Hematopoietic multipotent progenitor cell treated with erythropoietin and hydrocortisone succinate and interleukin-3 and kit ligand, for 8 days (in vitro differentiated cells): ENCODE measurements at places on chromosomes 16 and 17.

DNA sequence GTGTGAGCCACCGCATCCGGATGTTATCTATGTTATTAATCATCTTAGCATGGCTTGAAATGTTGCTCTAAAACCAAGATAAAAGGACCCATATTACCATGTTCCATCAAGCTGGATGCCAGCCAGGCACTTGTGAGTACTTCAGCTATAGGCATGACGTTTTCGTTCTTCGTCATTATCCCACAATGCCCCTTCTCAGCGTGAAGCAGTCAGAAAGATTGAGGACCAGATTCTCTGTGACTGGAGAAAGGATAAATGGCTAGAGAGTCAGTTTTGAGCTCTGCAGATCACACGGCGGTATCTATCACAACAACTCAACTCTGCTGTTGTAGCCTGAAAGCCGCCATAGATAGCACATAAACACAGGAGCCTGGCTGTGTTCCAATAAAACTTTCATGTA is 29.8 kb upstream of the LCMT1 start:
- peak; percentile 12 for DNase-seq

DNA sequence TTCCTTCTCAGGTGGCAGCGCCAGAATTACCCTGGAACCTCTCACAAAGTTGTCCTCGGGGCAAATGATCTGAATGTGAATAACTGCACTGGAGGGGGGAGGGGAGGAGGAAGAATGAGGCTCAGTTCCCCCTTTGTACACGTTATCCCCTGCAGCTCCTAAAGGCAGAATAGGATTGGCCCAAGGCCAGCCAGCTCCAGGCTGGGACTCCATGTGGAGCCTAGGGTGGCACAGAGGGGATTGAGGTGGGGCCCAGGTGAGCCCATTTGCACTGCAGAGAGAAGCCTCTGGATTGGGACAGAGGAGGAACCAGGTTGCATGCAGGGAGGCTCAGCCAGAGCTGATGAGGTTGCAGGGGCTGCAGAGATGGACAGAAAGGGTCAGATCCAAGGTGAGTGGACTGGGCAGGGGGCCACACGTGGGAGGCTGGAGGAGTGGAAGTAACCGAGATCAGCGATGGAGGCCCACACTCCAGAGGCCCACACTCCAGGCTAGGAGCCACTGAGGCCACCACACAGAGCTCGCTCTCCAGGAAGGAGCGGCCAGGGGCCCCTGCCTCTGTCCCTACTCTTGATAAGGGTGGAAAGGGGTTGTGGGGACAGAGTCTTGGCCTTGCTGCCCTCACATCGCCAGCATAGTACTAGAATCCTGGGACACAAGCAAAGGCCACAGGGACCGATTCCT is 78.6 kb downstream of the RBFOX3 start:
- DNase-seq: no peak

DNA sequence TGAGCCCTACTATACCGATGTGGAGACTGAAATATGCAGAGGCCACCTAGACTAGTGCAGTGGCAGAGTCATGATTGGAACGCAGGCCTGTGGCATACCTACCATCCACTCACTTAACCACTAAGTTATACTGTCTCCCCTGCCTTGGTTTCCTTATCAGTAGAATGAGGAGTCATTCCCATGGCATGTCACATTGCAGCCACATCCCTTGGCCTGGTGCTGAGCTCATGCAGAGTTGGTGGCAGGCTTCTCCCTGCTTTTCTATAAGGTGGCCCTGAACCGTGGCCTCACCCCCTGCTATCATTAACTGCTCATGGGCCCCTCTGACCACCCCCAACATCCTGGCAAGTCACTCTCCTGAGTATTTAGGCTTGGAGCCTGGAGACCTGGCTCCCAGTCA is 212.5 kb downstream of the KATNIP start:
- peak; percentile 5 for DNase-seq

DNA sequence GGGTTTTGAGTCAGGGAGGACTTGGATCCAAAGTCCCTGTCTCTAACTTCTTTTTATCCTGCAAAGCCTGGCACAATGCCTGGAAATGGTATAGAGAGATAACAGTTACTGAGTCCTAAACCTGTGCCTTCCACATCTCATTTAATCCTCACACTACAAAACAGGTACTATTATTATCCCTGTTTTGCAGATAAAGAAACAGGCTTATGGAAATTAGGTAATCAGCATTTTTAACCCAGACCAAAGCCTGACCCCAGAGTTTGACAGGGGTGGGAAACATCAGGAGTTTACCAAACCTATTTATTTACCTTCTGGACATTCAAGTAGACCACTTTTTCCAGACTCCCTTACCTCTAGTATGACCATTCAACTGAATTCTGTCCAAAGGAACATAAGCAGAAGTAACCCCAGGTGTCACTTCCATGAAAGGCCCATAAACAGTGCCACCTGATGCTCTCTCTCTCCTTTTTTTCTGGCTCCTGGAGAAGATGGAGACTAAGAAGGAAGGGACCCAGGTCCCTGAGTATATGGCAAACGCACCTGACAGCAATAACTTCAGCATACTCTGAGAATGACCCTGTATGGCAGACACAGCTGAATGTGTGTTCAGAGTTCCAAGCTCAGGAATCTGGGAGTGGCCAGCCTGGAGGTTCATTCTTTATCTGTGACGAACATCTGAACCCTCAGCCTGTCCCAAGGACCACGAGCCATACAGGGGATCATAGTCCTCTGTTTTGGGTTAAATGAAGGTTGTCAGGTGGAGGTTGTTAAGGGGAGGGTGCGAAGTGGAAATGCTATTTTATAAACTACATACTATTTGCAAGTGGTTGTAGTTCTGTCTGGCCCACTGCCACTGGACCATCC is 62.7 kb downstream of the HLF start:
- peak; percentile 71 for DNase-seq

GRCh38 chr17:8976638-8977037 is 11.1 kb upstream of the PIK3R5 start:
- DNase-seq: no peak

DNA sequence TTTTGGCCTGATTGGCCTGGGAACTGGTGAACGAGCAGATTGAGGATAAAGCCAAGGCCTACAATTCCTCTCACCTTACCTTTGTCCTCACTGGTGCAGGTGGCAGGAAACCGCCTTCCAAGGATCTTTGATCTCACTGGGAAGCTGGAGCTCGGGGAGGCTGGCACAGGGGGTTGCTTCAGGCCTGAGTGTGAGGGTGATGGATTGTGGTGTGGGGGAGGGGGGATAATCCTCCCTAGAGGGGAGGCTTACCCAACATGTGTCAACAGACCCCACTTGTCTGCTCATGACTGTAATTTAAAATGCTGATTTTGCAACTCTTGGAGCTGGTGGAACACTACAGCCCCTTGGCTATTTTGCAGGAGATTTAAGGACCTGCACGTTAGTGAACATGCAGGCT is 4.5 kb upstream of the RMI2 start:
- DNase-seq: no peak

- DNase-seq: peak; percentile 48
Measured at GRCh38 chr17:4262703-4263102, 1.1 kb downstream of the ANKFY1 start.

- no peak for DNase-seq
Measured at GRCh38 chr17:82188001-82188961, 24.4 kb downstream of the CCDC57 start.

DNA sequence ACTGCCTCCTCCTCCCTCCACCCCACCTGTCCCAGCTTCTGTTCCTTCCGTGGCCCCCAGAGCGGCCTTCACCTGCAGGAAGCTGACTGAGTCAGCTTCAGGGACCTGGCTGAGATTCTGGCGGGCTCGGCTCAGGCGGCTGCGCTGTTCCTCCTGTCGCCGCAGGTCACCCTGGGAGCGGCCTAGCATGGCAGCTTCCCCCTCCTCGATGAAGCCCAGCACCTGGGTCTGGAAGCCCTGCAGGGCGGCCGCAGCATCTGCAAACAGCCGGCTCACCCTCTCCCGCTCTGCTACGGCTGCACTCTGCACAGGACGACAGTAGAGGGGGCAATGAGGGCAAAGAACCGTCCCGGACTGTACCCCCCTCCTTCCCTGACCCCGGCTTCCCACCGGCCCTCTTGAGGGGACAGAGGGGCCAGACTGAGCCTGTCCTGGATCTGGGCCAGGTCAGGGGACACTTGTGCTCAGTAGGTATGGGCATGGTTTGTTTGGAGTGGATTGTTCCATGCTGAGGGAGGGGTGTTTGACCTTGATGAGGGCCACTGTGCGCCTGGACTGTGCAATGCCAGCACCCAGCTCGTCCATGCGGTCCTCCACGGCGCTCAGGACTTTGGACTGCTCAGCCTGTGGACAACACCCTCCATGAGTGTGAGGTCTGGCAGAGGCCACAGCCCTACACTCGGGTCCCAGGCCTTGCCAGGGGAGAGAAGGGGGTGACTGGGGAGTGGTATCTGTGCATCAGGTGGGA is 2.0 kb downstream of the TRIM47 start:
- DNase-seq: no peak

- no peak for DNase-seq
Measured at GRCh38 chr16:88141580-88141979, 190.3 kb downstream of the BANP start.

DNA sequence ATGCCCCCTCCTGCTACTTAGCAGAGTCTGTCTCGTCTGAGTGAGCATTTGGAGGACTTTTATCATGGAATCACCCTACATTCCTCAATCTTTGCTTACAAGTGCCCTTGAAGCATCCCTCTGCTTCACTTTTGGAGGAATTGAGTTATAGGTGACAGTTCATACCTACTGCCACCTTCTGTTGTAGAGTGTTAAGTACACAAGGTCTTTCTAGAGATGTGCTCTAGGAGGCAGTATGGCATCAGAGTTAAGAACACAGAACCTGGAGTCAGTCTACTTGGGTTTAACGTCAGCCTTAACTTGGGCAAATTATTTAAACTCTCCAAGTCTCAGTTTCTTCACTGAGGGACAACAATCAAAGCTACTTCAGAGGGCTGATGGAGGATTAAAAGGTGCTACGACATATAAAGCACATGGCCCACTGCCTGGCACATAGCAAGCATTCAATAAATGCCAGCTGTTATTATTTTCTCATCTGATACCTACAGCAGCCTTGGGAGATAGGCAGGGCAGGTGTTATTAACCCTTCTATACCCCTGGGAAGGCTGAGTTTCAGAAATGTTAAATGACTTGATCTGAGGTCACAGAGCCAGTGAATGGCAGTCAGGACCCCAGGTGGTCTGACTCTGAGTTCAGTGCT is 62.2 kb downstream of the UTP18 start:
- peak; percentile 75 for DNase-seq

DNA sequence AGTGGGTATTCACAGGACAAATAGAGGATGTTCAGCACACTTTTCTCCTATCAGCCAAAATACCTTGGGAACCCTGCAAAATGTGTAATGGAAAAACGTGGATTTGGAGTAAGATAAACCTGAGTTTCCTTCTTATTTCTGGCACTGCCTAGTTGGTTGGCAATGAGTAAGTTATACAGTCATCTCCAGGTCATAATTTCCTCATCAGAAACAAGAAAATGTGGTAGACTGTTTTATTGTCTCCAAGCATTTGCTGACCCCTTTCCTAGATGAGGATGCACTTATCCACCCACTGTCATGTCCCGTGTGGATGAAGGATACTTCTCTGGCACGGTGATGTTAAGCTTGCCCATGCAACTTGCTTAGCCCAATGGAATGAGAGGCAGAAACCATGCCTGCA is 458.0 kb downstream of the KIF2B start:
- DNase-seq: no peak

DNA sequence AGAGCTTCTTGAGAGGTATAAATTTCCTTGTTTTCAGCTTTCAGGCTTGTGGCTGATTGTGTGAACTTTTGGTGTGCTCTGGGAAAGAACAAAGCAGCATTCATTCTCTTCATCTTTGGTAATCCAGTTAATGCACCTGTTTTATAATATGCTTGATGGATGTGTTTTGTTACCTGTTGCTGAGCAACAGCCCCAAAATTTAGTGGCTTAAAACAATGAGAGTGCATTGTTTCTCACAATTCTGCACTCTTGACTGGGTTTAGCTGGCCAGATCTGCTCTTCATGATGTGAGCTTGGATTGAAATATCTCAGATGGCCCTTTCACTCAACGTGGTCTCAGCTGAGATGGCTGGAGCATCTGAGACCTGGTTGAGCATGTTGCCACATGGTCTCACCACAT is 58.7 kb upstream of the NOL11 start:
- no peak for DNase-seq

- DNase-seq: no peak
Measured at GRCh38 chr16:57607676-57608461, 20.6 kb upstream of the ADGRG1 start.

DNA sequence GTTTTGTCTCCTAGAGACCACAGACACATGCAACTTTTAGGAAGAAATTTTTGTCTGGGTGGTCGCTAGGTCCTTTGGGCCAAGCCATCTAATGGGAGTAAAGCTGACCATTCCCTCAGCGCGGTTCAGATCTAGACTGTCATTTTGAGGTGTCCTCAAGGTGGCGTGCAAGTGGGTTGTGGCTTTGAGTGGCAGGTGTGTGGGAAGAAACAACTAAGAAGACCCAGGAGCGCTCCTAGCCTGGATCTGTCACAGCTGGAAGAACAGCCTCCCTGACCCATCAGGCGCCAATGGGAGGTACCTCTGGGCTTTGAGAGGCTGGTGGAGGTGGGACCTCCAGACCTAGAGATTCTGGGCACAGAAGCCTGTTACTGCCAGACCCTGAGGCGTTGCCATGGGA is 645.1 kb downstream of the KCNJ18 start:
- DNase-seq: no peak

DNA sequence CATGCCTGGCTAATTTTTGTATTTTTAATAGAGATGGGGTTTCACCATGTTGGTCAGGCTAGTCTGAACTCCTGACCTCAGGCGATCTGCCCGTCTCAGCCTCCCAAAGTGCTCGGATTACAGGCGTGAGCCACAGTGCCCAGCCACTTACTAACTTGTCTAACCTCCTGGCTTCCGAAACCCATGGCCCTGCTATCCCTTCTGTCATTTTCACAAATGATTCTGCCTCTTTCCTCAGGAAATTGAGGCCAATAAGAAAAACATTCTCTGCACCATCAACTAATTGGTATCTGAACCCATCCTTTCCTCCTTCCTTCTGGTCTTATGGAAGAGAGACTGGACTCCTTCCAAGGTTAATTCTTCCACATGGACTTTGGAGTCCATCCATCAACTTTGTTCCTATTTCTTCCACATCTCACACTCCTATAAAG is 27.9 kb upstream of the TNRC6A start:
- DNase-seq: no peak

- peak; percentile 35 for DNase-seq
Measured at GRCh38 chr17:81003711-81004475, 12.3 kb downstream of the CHMP6 start.

- DNase-seq: peak; percentile 42
Measured at GRCh38 chr17:19672009-19672750, 23.6 kb downstream of the ALDH3A2 start.

DNA sequence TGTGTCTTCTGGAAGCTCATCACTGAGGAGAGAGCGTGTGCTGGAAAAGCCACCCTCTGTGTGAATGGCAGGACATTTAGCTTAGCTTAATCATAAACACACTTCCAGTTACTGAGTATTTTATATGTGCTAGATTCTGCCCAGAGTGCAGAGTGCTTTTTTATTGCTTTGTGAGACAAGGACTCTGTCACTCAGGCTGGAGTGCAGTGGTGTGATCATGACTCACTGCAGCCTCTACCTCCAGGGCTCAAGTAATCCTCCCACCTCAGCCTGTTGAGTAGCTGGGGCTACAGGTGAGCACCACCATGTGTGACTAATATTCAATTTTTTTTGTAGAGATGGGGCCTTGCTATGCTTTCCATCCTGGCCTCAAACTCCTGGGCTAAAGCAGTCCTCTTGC is 61.4 kb upstream of the IRX3 start:
- no peak for DNase-seq
